ENCODE measurements at places on chromosomes 6 and 20.

- peak; percentile 53 for DNase-seq
Observed at GRCh38 chr6:27312146-27312949, at the start of gene POM121L2. Gene POM121L2, minus strand, starts transcription at chr6:27312273. Its CDS starts 103 bp downstream, at chr6:27312170.

- no peak for DNase-seq
Observed at GRCh38 chr6:148524976-148525375, 182.3 kb downstream of the SASH1 start.

DNA sequence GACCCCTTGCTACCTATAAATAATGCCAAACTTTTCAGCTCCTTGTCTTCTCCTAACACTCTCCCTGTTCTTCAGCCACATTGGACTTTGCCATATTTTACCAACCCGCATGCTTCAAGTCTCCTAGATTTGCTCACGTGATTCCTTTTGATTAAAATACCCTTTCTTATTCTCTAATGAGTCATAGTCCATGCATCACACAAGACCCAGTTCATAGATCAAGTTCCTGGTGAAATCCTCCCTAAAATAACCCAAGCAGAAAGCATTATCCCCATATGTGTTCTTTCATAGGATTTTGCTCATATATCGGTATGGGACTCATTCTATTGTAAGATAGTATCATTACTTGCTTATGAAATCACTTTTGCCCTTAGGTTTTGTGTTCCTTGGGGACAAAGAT lies 108.9 kb upstream of the STXBP5 start:
- DNase-seq = no peak

DNA sequence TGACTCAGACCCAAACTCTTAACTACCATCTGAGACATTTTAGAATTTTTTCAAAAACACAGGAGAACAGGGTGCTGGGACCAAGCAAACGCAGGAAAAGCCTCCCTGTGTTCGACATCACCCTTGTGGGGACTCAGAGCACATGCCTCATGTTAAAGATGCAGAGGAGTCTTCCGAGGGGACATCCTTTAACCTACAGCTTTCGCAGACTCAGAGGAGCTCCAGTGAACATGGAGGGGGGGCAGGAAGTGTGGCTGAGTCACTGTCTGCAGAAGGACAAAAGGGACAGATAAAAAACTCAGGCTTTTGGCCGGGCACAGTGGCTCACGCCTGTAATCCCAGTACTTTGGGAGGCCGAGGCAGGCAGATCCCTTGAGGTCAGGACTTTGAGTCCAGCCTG lies 15.1 kb downstream of the BMP7 start:
- no peak for DNase-seq

- no peak for DNase-seq
Observed at GRCh38 chr20:56773749-56774148, 144.6 kb downstream of the TFAP2C start.

- DNase-seq = no peak
Observed at GRCh38 chr20:62636446-62636845, 5.9 kb upstream of the SLCO4A1 start.

DNA sequence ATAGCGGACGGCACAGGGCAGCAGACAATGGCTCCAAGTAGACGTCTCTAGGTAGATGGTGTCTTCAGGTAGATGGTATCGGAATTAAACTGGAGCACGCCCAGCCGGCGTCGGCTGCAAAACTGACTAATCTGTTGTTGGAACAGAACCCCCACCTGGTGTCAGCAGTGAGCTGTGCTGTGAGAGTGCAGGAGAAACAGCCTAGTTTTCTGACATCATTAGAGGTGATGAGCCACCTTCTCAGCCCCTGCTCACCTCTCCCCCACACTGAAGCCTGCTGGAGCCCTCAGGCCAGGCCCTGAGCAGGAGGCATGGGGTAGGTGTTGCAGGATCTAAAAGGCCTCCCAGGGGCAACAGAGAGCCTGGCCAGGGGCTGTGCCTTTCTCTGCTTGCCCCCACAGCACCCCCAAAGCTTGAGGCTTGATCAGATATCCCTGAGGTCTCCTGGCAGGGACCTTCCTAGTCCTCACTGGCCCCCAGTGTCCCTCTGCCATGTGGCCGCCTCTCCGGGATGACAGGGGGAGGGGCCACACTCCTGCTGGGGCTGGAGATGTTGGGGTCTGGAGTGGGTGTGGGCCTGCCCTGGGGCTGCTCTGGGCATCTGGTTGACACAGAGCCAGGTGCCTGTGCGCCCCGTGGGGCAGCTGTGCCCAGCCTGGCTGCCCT lies 6.9 kb upstream of the HELZ2 start:
- DNase-seq = peak; percentile 29

- peak; percentile 58 for DNase-seq
Observed at GRCh38 chr6:118581489-118581959, 33.4 kb downstream of the PLN start.

- DNase-seq = no peak
Observed at GRCh38 chr6:6005051-6006005, 1.4 kb downstream of the NRN1 start.

DNA sequence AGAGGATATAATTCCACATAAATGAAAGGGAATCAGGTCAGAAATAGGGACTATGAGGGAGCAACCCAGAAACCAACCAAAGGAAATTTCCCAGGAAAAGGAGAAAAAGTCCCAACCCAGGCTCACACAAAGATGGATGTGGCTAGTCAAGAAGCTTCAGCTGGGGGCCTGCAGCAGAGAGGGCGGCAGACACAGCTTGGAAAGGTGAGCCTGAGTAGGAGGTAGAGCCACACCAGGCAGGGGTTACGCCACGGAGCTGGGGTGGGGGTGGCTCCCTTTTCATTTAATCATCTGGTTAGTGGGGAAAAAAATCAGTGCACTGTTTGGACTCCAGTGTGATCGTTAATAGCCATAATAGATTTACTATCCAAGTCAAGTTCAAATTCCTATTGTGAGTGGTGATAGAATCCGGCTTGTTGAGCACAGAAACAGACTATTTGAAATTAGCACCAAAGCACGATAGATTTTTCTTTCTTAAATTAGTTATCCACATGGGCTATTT lies 220.6 kb downstream of the TPBG start:
- no peak for DNase-seq

- no peak for DNase-seq
Observed at GRCh38 chr6:75864446-75864845, 115.4 kb downstream of the MYO6 start.

GRCh38 chr6:28349892-28350737 lies at the start of gene ZKSCAN3:
Gene ZKSCAN3, plus strand, starts transcription at chr6:28349947. Its CDS starts 9,640 bp downstream, at chr6:28359587.
- DNase-seq = peak; percentile 89

GRCh38 chr6:165986311-165986913 lies 181.2 kb downstream of the TBXT start:
- DNase-seq = no peak

DNA sequence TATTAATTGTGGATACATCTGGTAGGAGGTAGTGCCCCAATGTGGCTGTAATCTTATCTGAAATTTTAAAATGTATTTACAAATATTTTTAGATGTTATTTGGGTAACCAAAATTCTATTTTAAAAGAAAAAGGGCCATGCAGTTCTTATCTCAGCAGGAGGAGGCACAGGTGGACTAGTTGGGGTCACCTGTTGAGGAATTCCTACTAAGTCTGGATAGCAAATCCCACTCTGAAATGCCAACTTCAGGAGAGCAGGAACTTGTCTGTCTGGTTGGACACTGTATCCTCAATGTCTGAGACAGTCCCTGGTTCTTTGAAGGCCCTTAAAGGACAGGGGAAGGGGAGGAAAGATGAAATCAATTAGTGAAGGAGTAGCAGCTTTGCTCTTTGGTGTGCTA lies 82.6 kb downstream of the EYA2 start:
- no peak for DNase-seq

GRCh38 chr6:108114841-108115597 lies 40.5 kb upstream of the OSTM1 start:
- DNase-seq = peak; percentile 80

DNA sequence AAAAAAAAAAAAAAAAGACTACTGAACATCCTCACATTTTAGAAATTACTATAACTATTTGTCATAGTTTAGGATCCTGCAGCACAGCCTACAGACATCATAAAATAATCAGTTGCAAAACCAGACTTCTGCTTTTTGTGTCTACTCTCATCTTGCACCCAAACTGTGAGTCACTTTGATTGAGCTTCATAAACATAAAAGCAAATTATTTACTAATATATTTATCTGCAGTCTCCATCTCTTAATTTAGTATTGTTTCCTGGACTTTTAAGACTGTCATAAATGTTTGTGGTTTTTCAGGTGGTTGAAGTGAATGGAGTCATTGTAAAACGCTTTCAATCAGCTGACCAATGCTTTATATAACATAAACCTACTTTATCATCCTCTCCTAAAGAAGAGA lies 14.8 kb upstream of the CALHM6 start:
- peak; percentile 39 for DNase-seq

DNA sequence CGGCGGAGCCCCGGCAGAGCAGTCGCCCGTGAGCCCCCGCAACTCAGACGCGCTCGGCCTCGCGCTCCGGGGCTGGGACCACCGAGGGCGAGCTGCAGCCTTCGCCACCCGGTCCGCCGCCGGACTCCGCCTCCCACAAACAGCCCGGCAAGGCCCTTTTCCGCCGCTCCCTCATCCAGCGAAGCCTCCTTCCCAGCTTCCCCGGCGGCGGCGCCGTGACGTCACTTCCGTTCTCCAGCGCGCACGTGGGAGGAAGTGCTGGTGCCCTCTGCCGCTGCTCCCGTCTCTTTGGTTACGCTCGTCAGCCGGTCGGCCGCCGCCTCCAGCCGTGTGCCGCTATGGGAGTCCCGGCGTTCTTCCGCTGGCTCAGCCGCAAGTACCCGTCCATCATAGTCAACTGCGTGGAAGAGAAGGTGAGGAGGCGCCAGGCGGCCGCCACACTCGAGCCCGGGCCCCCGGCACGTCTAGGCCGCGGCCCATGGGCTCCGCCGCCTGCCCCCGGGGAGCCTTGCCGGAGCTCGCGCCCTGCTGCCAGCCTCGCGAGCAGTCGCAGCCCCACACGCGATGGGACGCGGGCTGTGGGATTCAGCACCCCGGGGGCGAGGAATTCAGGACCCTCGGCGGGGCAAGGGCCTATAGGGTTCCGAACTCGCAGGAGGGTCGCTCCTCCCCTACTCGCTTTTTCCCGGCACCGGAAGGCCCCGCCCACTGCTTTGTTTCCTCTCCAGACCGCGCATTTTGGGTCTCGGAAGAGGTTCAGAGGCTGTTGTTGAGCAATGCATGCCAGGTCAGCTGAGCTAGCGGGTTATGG lies at the start of gene XRN2:
XRN2 (plus strand) TSS at position 271 of the 811 bp plus-strand sequence; CDS start at position 339, 68 bp downstream.
- peak; percentile 96 for DNase-seq

DNA sequence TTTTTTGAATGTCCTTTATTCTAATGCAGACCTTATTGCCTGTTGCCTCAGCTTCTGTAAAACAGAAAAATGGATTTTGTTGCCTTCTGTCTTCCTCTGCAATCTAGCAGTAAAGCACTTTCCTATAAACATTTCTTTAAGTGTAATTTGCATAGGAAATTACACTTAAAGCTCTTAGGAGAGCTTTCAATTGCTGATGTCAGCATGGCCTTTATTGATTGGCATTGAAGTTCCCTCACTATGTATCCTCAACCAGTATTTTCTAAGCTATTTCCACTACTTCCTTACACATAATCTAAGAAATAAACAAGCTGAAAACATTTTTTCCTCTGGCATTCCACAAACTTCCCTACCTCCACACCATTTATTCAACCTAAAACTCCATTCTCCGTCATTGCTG lies 22.3 kb downstream of the ADGRG6 start:
- no peak for DNase-seq

DNA sequence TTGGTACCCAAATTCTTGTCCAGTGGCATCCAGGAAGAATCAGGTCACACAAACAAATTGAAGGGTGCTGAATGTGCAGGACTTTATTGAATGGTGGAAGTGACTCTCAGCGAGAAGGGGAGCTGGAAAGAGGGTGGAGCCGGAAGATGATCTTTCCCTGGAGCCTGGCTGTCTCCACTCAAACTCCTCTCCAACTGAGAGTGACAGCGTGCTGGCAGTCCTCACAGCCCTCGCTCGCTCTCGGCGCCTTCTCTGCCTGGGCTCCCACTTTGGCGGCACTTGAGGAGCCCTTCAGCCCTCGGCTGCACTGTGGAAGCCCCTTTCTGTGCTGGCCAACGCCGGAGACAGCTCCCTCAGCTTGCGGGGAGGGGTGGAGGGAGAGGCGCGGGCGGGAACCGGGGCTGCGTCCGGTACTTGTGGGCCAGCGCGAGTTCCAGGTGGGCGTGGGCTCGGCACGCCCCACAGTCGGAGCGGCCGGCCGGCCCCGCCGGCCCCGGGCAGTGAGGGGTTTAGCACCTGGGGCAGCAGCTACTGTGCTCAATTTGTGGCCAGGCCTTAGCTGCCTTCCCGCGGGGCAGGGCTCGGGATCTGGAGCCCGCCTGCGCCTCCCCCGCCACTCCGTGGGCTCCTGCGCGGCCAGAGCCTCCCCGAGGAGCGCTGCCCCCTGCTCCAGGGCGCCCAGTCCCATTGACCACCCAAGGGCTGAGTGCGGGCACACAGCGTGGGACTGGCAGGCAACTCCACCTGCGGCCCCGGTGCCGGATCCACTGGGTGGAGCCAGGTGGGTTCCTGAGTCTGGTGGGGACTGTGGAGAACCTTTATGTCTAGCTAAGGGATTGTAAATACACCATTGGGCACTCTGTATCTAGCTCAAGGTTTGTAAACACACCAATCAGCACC lies 26.7 kb upstream of the MBOAT1 start:
- DNase-seq = no peak

DNA sequence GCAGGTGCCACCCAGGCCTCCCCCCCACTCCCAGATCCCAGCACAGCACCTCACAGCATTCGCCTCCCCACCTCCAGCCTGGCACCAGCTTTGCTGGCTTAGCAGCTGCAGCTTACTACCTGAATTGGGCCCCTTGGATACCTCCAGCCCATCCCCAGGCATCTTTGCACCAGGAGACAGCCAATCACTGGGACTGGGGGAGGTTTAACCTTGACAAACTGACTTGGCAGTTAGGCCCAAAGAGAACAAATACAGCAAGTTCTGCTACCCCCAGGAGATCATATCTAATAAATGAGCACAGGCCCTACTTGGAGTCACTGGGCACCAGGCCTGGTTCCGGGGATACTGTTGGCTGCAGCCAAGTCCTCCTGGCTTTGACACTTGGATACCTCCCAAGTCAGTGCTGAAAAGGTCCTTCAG lies 8.8 kb downstream of the PDRG1 start:
- no peak for DNase-seq

DNA sequence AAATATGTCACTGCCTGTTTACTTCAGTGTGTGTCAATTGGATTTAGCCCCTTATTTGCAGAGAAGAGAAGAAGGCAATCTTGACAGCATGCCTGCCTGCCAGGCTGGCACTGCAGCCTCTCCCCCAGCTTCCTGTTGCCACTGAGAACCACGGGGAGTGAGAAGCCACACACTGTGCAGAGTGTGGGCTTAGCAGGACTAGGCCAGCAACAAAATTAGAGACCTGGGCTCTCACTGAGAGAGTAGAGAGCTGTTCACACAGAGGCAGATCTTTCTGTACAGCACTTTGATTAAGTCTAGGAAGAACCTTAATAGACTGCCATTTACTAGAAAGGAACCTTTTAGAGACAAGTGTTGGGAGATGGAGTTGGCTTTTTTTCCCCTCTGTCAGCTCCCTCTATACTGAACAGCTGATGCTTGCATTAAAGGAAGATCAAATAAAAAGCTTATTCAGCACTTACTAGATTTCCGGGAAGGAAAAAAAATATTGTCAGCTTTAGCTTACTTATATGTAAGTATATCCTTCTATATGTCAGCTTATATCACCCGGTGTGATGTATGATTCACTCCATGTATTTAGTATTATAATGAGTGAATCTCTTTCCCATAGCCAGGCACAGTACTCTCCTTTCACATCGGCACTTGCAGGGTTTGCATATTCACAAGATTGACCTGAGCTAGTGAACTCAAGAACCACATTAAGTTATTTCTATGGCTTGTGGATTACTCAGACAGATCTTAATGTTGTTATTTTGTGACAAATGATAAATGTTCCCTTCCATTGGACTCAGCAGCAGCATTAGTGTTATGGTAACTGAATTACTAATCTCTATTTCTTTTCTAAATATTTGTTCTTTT lies 851.0 kb upstream of the EPHA7 start:
- DNase-seq = no peak

- no peak for DNase-seq
Observed at GRCh38 chr6:162443101-162443500, 284.5 kb downstream of the PRKN start.

All from GM03348 (cell line).